ENCODE measurements at places on chromosomes 6 and 20.
A peak's percentile ranks its signal among the peaks of the same experiment; 100 is the strongest.

DNA sequence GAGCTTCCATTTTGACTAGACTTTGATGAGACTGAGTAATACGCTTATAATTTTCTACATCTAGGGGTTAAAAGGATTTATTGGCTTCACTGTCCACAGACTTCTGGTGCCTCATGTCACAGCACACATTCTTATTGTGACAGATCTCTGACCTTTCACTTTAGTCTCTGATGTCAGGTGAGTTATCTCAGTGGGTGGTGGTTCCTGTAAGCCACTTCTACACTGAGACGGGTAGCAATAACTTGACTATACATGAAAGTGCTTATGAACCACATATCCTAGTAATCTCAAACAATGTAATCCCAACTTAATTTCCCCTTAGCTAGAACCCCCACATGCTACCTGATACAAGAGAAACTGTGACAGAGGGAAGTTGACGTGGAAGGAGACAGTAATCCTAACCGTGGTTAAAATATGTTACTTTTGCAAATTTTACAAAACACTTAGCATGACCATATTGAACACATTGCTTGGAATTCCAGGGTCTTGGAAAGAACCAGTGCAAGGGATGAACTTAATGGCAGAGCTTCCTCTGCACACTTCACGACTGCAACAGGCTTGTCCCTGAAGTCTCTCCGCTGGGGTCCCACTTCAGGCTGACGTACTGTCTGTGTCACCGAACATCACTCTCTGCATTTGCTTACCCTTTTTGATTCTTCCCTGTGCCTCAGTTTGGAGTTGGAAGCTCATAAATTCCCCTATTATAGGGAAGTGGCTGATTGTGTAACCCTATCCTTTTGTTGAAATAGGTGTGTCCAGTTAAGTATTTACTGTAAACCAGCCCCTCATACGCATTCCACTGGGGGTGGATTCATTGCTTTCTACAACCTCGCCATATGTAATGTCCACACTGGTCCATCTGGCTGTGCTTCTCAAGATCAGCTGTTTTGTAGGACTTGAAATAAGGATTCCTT lies 6.4 kb upstream of the TRIM40 start:
- no peak for DNase-seq

GRCh38 chr20:59947376-59947775 lies 7.2 kb downstream of the FAM217B start:
- no peak for DNase-seq

DNA sequence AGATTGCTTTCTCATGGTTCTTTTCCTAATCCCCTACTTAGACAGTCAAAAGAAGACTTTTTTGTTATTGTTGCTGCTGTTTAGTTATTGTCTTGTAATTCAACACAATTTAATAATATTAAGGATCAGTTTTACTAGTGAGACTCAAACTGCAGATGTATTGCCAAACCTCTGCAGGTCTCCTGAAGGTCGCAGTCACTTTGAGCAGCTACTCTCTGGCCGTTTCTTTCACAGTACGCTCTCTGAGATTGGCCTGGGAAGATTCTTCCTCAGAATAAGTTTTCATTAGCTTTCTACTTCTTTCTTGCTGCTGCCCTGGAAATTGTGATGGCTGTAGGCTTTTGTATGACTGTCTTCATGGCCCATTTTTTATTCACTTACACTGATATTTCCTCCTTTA lies 930.8 kb downstream of the QKI start:
- no peak for DNase-seq

DNA sequence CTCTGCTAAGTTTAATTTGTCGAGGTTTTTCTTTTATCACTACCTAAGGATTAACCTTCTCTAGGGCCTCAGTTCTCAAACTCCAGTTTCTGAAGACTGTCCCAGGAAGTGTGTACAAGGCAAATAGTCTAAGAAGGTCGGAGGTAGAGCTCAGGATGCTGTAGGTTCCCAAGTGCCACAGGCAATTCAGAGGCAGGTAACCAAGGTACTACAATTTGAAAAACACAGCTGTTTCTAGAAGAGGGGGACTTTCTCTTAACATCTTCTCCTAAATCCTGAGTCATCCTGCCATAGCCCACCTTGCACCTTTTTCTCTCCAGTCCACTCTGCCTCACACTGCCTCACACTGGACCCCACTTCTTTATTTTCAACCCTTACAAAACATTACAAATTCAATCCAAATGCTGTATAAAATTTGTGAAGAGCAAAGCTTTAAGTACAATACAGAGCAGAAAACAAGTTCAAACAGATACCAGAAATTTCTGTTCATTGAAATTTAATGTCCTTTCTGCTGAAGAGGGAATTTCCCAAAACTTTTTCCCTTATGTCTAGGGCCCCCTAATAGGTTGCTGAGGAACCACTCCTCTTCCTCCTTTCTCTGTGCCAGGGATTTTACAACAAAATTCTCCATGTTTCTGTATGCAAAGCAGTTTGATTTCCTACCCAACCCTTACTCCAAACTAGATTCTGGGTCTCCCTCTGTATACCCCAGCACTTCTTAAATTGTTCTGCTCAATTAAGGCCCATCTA lies 43.0 kb downstream of the FRK start:
- DNase-seq = no peak

- DNase-seq = no peak
These were observed 3.9 kb downstream of the ROMO1 start for GRCh38 chr20:35702824-35703695.

DNA sequence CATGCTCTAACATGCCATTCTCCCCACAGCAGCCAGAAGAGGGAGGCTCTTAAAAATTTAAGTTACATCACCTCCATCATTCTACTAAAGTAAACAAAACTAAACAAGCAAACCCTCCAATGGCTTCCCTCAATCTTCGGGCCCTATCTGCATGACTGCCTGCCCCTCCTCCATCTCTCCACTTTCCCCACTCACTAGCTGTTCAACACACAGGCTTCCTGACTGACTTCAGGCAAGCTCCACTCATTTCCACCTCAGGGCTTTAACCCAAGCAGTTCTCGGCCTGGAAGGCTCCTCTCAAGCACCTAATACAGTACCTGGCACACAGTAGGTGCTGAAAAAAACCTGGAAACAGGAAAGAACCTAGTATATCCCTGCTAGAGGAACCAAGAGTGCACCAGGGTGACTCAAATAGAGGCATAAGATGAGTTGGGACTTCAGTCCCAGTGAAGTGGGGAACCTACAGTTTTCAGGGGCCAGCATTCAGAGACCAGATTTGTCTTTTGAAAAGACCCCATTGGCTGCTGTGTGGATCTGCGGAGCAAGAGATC lies 2.8 kb downstream of the AHCY start:
- no peak for DNase-seq

DNA sequence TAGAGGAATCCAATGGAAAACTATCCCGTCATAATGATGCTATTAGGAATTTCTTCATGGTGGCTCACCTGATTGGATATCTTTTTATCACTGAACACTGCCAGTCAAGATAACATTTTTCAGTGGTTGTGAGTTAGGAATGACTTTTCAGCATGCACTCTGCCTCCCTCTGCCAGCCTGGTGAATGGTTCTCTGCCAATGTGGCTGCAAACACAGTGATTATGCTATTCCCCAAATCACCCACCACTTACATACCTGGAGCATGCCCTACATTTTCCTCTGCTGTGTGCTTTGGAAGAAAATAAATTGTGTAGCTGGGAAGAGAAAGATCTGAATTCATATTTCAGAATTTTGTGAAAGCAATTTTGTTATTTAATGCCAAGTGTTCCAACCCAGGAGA lies 102.6 kb upstream of the LAMP5 start:
- no peak for DNase-seq

DNA sequence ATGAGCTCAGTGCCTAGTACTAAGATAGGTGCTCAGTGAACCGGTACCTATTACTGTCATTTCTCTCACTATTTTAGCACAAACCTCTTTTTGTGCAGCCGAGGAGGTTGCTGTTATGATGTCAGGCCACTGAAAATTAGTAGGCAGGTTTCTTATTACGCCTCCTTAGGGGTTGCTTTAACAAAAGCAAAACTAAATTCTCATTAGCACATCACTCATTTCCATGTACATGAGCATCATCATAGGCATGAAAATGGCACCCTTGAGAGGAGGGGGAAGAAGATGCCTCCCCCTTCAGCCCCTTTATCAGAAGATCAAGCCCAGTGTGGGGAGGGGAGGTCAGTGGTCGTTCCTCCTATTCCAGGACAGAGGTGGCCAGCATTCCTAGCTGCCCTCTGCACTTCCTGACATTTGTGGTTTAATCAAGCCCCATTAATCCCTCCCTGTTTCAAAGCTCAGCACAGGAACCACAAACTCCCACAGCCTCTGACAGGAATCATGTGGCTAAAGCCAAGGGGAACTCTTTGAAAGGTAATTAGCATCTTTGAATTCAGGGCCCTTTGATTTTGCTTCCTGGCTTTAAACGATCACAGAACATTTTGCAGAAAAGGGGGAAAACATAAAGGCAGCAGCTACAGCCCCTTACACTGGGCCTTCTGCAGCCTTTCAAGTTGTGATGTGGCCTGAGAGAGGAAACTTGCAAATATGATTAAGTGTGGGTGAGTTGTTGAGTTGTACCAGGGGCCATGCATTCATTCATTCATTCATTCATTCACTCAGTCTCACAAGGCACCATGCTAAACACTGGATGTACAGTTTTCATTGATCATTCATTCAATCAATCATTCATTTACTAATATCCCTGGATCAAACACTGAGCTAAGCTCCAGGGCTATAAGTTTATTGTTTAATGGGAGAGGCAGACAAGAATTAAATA lies 31.9 kb upstream of the PSMF1 start:
- DNase-seq = no peak

GRCh38 chr20:51094221-51094620 lies 71.3 kb upstream of the KCNG1 start:
- DNase-seq = no peak

DNA sequence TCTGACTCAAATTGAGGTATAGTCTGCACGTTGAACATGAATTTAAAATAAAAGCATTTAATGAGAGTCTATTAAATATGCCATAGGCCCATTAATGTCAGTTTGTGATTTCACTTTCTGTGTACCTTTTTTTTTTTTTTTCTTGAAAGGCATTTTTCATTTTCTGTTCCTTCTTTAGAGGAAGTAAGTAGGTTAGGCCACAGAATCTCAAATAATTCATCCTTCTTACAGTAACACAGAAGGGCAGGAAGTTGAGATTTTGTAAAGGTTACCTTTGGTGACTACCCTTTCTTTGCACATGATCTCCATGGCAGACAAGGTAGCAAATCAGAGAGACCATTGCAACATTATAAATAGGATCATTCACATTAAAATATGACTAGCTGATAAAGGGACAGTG lies 9.6 kb downstream of the L3MBTL3 start:
- no peak for DNase-seq

GRCh38 chr6:168387911-168388310 lies 53.1 kb upstream of the SMOC2 start:
- no peak for DNase-seq

- DNase-seq = no peak
These were observed 27.5 kb upstream of the LRFN2 start for GRCh38 chr6:40614671-40615070.

DNA sequence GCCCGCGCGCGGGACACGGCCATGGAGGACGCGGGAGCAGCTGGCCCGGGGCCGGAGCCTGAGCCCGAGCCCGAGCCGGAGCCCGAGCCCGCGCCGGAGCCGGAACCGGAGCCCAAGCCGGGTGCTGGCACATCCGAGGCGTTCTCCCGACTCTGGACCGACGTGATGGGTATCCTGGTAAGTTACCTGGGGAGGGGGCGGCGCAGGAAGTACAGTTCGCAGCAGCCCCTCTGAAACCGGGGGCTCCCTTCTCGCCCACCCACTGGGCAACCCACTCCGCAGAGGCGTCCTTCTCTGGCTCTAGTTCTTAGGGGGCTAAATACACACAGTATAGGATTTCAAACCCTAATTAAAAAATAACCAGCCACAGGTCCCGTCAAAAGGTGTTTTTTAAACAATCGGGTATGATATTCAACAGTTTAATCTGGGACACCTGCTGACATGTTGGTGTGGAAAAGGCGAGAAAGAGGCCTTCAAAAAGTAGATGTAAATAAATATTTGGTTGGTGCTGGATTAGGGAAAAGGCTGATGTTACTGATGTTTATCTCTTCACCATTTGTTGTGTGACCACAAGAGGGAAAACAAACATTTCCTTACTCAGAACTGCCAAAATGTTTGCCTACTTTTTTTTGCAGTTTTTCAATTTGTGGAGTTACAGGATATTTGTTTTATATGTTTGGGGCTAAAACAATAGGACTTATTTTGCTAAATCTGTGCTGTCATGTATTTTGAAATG lies 577 bp downstream of the SASH1 start:
- no peak for DNase-seq

GRCh38 chr6:56625356-56625755 lies 17.3 kb downstream of the DST start:
- DNase-seq = no peak

GRCh38 chr20:24106150-24106800 lies 117.7 kb upstream of the GGTLC1 start:
- no peak for DNase-seq

- DNase-seq = no peak
These were observed 117.7 kb upstream of the CCDC28A start for GRCh38 chr6:138655828-138656227.

DNA sequence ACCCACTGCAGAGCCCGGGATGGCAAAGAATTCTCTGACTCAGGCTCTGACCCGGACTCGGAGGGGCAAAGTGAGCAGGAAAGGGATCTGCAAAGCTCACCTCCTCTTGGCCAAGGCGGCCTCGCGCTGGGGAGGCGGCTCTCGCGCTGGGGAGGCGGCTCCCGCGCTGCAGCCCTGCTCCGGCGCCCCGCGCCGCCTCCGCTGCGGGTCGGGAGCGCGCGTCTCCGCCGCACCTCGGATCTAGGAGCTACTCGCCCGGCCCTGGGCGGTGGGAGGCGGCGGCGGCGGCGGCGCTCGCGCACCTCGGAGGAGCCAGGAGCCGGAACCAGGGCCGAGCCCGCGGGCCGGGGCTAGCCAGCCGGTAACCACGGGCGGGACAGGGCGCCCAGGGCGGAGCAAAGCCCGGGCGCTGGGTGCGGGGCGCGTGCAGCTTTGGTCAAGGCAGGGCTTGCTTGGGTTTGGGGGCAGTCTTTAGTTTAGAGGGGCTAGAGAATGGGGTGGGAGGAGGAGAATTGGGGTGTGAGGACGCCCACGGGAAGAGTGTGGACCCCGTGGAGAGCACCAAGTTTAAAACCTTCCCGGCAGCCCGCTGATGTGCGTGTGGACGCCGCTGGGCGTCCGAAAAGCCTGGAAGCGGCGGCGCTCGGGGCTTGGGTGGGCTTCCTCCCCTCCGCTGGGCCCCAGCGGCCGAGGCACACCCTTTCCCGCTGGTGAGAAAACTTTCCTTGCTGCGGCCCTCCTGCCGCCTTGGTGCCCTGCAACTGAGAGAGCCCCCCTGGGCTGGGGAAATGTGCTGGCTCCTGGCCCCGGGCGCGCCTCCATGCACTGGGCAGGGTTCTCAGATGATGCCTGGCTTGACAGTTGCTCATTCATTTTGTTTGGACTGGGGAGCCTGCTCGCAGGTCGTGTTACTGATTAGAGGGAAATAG lies at the start of gene MRAP2:
Gene MRAP2 (plus strand): TSS at position 250 of the 929 bp plus-strand sequence. CDS start 21,547 bp downstream, outside the sequence.
- peak; percentile 65 for DNase-seq

Measured in mesothelial cell of epicardium (in vitro differentiated cells).